Suppressor macrophage treated with lipopolysaccharide for 4 hours (primary cell): ENCODE measurements at places on chromosomes 12 and 14.

- DNase-seq: peak; percentile 16
Measured at GRCh38 chr14:106619606-106620005, 1093.2 kb downstream of the TMEM121 start.

- peak; percentile 37 for DNase-seq
Measured at GRCh38 chr14:34496679-34497513, 34.9 kb upstream of the SPTSSA start.

GRCh38 chr12:76303989-76304460, 44.2 kb downstream of the BBS10 start:
- no peak for DNase-seq

DNA sequence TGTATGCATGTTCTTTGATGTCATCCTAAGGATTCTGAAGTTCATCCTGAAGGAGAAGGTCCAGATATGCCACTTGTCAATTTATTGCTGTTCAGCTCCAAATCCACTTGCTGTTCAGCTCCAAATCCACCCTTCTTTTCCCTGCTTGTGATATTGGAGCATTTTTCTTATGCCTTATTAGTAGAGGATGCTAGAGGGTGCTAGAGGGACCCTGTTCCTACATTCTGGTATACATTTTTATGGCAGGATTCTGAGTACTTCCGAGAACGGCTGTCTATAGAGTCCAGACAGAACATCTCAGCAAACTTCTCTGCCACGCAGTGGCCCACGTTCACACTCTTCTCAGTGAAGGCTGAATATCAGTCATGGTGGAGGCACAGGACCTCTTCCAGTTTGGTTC, 406.7 kb downstream of the NOVA1 start:
- DNase-seq: no peak

- DNase-seq: no peak
Measured at GRCh38 chr14:73149753-73150152, 13.4 kb downstream of the PSEN1 start.

DNA sequence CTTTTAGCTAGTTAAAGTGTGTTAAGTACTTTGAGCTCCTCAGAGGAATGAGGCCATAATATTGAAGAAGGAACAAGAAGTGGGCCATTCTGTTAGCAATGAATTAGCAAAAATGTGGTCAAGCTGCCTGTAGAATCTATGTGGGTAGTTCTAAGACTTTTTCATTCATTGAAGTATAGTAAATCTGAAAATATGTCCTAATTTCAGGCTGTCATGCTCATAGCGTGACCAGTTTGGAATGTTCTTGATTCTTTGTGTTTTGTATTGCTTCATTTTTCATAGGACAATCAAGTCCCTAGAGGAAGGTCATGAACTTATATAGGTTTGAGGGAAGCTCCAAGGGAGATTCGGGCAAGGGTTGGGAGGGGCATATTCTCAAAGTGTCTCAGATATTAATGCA, 11.4 kb downstream of the ATP23 start:
- no peak for DNase-seq

DNA sequence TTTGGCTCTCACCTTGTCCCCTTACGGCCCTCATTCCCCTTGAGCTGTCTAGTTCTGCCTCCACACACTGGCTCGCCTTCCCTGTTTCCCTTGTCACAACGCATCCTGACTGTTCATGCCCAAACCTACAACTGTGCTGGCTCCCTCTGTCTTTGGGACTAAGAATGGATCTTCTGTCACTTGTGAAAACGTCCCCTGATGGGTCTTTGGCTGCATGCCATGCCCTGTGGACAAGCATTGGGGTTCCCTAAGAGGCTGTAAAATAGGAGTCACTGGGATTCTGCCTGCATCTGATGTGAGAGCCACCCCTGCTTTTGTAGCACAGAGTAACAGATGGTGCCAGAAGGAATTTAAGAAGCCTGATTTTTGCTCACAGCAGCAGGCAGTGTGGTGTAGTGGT, 285.3 kb upstream of the CRY1 start:
- DNase-seq: no peak

GRCh38 chr14:88613552-88614010, 50.7 kb downstream of the ZC3H14 start:
- peak; percentile 51 for DNase-seq

- peak; percentile 40 for DNase-seq
Measured at GRCh38 chr12:7937833-7938506, 2.0 kb upstream of the SLC2A3 start.

DNA sequence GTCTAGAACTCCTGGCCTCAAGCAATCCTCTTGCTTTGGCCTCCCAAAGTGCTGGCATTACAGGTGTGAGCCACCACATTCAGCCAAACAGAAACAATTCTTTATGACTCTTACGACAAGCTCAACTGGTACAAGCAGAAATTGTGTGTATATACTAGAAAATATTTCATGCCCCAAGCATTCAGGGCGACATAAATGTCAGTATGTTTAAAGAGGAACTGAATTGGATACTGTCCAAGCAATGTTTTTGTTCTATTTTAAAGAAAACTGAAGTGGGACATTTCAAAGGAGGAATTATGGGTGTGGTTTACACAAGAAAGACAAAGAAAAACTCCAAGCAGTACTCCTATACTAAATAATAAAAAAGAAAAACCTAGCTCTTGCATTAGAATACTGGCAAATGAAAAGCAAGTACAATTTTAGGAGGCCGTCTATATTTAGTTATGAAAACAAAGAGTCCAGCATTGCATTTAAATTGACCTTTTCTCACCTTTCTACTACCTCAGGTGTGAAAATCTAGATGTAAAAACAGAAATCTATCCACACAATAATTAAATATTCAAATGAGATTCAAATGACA, 48.9 kb downstream of the PPP1R12A start:
- peak; percentile 38 for DNase-seq

GRCh38 chr14:55547650-55548315, 32.2 kb upstream of the KTN1 start:
- DNase-seq: no peak

GRCh38 chr14:72892103-72892878, 1.6 kb downstream of the DPF3 start:
- DNase-seq: no peak

DNA sequence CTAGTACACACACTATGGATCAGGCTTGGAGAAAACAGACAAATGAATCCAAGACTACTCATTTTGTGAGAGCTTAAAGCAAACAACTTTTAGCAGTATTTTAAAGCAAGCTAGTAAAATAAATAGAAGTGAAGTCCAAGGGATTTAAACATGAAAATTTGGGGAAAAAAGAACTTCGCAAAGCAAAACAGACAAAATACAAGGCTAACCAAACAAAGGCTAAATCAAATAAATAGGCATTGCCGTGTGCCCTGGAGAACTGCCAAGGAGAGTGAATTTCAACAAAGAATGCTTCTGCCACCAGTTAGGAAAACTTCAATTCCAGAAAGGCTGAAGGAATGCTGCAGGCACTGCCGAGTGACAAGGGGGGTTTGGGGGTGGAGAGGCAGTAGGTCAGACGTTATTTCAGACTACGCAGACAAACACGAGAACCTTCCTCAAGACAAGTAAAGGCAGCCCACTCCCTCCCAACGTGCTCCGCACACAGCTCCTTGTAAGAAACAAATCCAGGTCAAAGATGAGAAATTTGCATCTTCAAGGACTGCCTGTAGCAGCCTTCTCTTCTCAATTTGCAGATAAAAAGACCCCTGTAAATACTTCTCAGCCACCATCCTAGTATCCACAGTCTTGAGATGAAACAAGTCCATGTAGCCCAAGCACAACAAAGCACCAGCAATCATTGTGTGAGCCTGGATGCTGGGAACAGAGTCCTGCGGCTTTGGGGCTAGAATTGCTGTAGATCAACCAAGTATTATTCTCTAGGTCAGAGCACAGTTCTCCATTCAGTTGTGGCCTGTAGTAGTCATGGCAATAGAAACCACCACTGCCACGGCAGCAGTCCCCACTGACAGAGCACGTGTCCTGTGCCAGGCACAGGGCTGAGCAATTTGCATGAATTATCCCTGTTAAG, 43.3 kb downstream of the EFCAB11 start:
- DNase-seq: peak; percentile 36

- no peak for DNase-seq
Measured at GRCh38 chr12:126384026-126384564, 1318.9 kb downstream of the AACS start.

GRCh38 chr12:71780237-71780822, 25.7 kb downstream of the RAB21 start:
- peak; percentile 62 for DNase-seq

GRCh38 chr14:61627612-61628011, 67.7 kb upstream of the HIF1A start:
- DNase-seq: no peak

DNA sequence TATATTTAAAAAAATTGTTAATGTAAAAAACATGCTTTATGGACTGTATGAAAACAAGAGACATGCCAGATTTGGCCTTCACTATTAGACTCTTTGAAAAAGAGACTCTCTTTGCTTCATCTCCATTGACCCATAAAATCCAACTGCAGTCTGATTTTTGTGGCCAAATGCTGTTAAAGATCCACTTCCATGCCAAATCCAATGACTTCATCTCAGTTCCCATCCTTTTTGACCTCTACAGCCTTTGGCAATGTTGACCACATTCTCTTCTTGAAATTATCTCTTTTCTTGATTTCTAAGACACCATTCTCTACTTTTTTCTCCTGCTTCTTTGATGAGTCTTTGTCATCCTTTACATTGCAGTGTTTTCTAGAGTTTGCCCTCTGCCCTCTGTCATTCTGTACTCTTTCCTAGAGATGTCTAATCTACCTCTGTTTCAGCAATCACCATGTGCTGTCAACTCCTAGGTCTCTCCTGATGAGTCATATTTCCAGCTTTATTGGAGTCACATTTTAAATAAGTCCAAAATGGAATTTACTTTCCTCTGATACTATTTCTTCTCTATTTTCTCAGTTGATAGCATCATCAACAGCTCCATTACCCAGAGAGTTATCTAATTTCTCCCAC, 2.4 kb downstream of the TMPRSS12 start:
- no peak for DNase-seq

DNA sequence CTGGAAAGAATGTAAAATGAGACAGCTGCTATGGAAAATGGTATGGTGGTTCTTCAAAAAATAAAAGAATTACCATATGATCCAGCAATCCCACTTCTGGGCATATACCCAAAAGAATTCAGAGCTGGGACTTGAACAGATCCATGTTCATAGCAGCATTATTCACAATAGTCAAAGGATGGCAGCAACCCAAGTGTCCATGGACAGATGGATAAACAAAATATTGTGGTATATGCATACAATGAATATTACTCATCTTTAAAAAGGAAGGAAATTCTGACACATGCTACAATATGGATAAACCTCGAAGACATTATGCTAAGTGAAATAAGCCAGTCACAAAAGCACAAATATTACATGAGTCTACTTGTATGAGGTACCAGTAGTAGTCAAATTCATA, 9.1 kb downstream of the RAB2B start:
- DNase-seq: no peak

DNA sequence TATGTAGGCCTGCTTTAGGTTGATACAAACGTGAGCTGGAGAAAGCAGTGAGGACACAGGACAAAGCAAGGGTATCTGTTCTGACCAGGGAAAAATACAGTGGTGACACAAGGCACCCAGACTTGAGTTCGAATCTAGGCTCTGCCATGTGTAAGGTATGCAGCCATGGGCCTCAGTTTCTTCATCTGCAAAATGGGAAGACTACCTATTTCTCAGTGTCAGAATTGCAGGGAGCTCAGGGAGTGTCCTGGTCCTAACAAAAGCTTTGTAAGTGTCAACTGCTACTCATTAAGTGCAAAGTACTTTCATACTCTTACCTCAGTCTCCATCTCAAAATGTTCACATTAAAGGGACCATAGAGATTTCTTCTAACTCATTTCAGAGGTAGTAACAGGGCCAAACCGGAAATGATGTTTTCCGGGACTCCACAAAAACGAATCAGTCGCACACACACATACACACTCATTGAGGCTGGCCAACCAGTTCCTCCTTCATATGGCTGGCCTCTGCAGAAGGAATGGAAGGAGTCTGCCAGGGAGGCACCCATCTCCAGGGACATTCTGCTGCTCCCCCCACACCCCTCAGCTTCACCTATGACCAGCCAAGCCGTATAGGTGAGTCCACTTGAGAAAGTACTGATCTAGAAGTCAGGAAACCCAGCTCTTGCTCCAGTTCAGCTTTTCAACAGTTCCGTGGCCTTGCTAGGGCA, 7.8 kb downstream of the CTDSP2 start:
- DNase-seq: peak; percentile 61

DNA sequence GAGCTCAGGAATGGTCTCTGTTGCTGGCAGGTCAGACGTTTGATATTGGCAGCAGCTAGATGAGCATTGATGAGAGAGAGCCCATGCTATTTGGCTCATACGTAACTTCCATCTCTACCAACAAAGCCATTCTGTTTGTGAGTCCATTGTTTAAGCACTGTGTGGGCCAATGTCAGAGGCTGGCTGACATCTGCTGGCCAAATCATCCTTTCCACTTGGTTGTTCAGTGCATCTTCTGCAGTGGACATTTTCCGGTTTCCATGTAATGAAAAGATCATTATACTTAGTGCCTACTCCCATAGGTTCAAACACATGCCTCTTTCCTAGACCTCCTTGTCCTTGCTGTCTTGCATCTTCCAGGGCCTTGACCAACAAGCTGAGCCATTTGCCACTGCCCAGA, 59.2 kb downstream of the IFT81 start:
- DNase-seq: no peak

DNA sequence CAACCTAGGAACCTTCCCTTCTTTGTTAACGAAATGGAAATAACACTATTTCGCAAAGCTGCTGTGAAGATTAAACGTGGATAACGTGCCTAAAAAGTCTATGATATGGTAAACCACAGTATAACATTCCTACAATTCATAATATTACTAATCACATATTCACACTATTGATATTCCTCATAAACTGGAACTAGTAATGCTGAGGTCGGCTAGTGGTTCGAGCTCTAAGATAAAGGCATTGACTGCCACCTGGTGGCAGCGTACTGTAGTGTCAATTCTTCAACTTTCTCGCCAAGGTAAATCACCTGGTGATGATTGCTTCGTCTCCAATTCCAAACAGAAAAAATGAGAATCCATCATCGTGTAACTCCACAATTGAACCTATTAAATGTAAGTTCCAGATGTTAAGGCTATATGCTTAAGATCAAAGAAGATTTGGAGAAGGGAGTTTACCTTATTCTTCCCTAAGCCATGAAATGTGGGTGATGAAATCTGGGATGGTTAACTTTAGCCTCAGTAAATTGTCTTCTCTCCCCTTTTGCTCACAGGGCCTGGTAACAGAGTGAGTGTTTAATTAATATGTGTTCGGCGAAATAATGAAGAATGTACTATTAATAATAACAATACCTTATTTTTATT, 197.5 kb upstream of the TMEM132C start:
- DNase-seq: peak; percentile 53

DNA sequence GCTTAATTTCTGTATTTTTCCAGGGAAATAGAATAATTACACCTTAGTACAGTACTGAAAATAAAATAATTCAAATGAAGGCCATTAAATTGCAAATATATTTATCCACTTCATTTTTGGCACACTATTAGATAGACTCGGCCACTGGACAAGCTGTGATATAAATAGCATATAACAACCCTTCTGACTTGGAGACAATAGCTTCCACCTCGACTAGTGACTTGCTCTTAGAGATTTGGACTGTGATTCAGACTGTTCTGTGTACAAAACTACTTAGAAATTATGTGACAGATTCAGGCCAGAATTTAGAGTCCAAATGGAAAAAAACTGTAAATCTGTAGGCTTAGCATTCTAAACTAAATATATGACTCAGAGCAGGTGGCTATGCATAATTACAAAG, 949.9 kb downstream of the LRFN5 start:
- DNase-seq: no peak

- DNase-seq: no peak
Measured at GRCh38 chr14:58813745-58814144, 176.0 kb downstream of the DACT1 start.
